ENCODE measurements at places on chromosomes 1 and 21.

DNA sequence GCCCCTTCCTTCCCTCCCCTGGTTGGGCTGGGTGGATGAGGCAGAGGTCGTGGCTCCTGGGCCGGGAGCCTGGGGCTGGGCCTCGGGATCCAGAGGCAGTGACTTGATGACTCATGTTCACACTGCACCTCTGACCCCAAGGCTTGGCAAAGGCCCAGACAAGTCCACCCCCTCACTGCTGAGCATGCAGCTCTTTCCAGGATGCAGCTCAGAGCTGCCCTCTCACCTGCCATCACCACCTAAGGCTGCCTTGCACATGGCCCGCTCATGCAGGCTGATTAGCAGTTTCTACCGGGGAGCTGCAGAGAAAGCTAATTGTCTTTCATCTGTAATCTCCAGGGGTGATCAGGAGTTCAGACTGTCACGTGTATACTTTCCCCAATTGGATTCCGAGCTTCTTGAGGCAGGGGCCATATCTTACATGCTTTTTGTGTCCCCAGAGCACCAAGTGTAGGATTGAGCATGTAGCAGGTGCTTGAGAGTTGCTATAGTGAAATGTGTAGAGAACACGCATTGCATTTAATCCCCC is 62.1 kb downstream of the LRRN2 start:
- no peak for DNase-seq

DNA sequence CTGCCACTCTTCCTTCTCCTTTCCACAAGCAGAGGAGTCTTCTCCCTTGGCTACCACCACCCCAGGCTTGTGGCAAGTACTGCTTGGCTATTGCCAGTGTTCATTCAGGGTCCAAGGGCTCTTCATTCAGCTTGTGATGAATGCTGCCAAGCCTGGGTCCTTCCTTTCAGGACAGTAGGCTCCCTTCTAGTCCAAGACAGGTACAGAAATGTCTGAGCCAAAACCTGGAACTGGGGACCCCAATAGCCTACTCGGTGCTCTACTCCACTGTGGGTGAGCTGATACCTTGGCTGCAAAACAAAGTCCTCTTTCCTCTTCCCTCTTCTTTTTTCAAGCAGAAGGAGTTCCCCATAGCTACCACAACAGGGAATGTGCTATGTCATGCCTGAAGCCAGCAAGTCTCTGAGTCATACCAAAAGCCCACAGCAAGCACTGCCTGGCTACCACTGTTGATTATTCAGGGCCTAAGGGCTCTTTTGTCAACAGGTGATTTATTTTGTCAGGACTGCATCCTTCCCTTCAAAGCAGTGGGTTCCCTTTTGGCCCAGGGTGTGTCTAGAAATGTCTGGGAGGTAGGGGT is 268.9 kb downstream of the HHAT start:
- DNase-seq = no peak

- no peak for DNase-seq
Measured at GRCh38 chr1:39272027-39272797, 67.7 kb downstream of the MACF1 start.

DNA sequence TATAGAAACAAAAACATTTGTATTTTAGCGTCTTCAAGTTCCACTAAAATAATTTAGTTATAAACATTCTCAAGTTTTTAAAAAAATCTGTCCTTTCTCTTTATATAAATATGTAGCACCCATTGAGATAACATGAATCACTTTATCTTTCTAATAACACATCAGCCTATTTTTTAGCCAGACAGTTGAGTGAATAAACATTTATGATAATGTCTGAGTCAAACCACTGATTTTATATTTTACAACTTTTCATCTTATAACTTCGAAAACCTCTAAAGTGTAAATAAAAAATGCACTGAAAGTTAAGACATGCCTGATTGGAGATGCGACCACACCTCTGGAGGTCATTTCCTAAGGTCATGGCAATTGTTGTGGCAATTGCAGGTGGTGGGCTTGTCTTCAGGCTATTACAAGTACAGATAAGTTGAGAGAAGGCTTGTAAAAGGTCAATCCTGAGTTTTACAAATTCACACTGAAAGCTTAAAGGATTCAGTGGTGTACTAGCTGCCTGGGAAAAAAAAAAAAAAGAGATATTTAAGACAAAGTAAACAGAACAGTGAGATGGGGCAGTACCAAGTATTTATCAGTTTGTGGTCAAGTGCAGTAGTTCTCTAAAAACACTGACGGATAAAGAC is 67.0 kb downstream of the INTS7 start:
- DNase-seq = no peak

GRCh38 chr1:229046251-229046853 is 224.6 kb upstream of the RAB4A start:
- DNase-seq = no peak

DNA sequence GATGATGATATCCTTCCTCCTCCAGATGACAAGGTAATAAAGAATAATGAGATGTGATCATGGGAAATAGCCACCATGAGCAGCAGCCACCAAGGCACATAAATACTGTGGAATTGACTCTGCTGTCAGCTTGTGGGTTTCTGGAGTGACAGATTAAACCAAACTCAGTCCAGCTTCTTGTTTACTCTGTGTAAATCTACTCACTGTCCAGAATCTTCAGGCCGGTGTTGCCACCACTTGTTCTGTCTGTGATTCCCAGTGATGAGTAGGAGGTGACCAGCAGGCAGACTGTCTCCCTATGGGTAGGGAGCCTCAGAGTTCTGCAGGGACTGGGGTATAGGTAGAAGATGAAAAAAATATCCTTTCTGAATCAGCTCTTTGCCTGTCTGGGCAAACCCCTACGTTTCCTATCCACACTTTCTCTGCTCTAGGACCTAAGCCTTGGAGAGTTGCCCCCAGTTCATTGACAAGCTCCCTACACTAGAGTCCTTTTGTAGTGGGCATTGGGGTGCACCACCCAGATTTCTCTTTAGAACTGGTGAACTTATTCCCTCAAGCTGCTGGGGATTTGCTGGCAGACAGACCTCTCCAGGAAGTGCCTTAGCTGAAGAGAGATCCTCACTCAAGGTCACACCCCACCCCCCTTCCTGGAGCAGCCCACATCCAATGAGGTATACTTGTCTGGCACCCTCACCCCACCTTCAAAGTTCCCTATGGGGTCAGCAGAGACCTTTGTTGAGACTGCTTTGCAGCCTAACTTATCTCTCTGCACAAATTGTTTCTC is 47.6 kb downstream of the ATP1A1 start:
- DNase-seq = no peak

DNA sequence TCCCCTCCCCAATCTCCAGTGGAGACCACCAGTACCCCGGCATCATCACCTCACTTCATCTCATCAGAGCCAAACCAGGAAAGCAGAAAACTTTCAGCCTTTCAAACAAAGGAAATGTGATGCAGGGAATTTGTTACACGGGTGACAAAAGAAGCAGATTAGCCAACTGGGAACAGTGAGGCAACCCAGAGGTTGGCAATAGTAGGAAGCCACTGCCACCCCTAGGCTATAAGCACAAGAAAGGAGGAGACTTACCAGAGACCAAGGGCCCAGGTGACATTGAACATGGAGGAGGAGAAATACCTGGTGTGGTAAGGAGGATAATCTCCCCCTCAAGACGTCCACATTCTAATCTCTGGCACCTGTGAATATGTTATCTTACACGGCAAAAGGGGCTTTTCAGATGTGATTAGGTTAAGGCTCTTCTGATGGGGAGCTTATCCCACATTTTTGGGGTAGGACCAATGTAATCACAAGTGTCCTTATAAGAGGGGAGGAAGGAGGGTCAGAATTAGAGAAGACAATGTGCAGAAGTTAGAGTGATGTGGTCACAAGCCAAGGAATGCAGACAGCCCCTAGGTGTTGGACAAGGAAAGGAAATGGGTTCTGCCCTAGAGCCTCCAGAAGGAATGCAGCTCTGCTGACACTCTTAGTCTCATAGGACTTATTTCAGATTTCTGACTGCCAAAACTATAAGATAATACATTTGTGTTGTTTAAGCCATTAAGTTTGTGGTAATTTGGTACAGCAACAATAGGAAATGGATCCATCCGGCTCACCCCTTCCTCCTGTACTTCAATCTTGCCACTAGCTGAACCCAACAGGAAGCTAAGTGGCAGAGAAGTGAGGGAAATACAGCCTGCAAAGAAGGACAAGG is 83.6 kb upstream of the VAV3 start:
- no peak for DNase-seq

DNA sequence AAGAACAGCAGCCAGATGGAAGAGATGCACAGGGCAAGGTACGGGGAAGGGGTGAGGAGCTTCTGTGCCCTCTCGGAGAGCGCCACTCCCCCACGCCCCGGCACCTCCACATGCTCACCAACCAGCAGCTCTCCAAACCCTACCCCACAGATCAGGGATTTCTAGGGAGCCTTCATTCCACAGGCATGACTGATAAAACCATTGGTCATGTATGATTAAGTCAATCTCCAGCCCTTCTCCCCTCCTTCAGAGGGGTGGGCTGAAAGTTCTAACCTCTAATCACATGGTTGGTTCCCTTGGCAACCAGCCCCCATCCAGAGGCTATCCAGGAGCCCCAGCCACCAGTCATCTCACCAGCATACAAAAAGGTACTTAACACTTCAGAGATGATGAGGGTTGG is 144.7 kb downstream of the TGFBR3 start:
- no peak for DNase-seq

DNA sequence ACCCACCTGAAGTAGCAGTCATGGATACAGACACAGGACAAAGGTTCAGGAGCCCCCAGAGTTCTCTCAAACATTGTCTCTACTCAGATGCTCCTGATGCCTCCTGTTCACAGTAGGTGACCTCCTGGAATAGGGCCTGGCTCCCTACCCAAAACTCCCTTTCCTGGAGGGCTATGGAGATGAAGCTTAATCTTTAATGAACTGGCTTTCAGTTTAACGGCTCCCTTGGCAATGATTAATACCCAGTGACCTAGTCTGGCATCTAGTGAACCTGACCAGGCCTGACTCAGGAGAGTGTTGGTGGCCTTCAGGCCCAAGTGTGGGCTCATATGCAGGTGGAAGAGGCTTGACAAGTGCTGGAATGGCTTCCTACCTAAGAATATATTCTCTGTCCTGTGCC is 65.2 kb upstream of the TRABD2B start:
- DNase-seq = no peak

DNA sequence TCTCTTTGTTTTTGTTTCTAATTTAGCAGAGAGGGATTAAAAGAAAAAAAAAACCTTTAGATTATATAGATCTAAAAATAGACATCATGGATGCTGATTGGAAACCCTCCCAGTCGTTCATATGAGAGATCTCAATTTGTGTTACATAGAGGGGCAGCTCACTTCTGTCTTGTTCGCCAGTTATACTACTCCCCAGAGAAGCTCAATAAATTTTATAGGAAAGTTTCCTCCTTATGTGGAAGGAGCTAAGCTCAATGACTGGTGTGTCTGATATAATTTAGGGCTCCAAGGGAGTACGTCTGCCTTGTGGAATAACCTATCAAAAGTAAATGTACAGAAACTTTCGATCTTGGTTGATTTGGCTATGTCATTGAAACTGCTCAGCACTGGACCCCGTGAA is 117.6 kb downstream of the PEX14 start:
- DNase-seq = no peak

DNA sequence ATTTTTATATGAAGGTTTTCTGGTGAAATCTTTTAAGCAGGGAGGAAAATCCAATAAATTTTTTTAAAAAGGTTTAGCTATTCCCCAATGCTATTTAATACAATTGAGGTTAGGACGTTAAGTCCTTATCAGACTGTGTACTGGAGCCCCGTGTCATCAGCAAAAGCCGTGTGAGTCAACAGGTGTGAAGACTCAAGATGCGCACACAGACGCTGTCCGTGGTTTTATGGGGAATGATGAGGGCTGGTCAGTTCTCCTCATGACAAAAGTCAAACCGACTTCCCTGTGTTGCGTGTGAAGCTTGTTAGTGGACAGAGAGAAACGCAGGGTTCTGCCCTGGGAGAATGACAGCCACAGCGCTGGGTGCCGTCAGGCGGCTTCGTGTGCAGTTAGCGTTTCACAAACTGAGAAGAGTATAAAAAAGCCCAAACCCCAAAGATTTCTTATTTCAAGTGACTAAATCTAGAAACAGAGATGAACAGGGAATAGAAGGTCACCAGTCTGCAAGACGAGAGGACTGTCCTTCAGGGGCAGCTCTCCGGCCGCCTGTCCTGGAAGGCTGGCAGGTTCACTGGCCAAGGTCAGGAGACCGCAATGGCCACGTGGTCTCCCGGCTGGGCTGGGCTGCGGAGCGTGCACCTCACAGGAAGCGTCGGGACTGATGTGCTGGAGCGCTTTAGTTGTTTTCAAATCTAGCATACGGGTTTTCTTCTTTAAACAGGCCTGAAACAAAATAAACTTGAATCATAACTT is 22.4 kb downstream of the PTTG1IP start:
- DNase-seq = no peak

DNA sequence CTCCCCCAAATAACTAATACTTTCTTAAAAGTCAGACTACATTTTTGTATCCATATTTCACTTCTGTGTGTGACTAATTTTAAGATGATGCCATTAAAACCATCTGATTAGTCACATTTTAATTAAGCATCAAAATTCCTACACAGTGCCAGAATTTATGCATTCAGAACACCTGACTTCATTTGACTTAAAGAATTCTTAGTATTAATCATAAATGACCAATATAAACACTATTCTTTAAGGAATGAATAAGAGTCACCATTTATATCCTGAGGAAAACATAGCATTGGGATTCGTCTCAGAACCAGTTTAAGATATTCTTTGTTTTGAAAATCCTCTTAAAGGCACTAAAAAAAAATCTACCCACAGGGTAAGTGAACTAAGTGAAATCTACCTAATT is 37.0 kb downstream of the TM2D1 start:
- DNase-seq = no peak

GRCh38 chr1:4447778-4448420 is 206.5 kb upstream of the AJAP1 start:
- no peak for DNase-seq

- no peak for DNase-seq
Measured at GRCh38 chr1:226976276-226976977, 36.3 kb downstream of the COQ8A start.

- no peak for DNase-seq
Measured at GRCh38 chr1:210372491-210372890, 43.8 kb downstream of the HHAT start.

GRCh38 chr1:165355139-165355976 is 1.2 kb downstream of the LMX1A start:
- no peak for DNase-seq

- peak; percentile 23 for DNase-seq
Measured at GRCh38 chr1:152347116-152347728, 12.6 kb downstream of the FLG2 start.

DNA sequence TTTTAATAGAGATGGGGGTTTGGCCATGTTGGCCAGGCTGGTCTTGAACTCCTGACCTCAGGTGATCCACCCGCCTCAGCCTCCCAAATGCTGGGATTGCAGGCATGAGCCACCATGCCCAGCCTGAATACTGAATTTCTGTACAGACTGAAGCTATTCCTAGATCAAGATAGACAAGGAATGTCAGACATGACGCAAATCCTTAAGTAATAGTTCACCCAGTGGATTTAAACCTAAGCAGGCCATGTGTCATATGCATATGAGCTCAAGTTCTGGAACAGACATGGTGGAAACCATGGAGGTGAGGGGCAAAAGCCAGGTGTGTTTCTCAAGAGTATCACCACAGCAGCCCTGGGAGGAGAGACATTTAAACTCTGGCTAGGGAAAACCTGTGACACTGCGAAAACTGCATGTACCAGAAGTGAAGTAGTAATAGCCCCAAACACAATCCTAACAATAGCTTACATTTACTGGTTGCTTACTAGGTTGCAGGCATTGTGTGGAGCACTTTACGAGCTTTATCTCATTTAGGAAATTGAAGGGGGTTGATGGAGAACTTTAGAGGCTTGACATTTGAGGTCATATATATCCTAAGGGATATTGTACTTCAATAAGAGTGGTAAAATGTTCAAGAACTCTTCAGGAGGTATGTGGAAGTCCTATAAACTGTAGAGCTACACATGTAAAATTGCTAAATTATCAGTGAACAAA is 31.7 kb upstream of the MAN1A2 start:
- DNase-seq = no peak

- no peak for DNase-seq
Measured at GRCh38 chr1:243179720-243180119, 75.4 kb downstream of the CEP170 start.

Measured in KG1 (cell line).